ENCODE measurements at places on chromosomes 5 and 9. TPM values are rescaled to one million over a fixed set of nuclear protein-coding genes. Genes with fewer than 3 reads are reported as not detected.
A peak's percentile ranks its signal among the peaks of the same experiment; 100 is the strongest.

GRCh38 chr5:34488984-34489383 is 167.1 kb upstream of the RAI14 start:
- DNase-seq, result no peak
- H3K36me3 ChIP-seq, result no peaks in the 10 kb centered on the region
- no peak overlapping the region for H3K27ac ChIP-seq
- H3K4me3 ChIP-seq, result no peak overlapping the region

- peaks cover 8% of the 10 kb centered on the region for H3K27me3 ChIP-seq
- H3K4me3 ChIP-seq, result no peak overlapping the region
- peaks cover 31% of the 10 kb centered on the region for H3K4me1 ChIP-seq
These were observed 113.3 kb upstream of the LPCAT1 start for GRCh38 chr5:1636981-1637638.

DNA sequence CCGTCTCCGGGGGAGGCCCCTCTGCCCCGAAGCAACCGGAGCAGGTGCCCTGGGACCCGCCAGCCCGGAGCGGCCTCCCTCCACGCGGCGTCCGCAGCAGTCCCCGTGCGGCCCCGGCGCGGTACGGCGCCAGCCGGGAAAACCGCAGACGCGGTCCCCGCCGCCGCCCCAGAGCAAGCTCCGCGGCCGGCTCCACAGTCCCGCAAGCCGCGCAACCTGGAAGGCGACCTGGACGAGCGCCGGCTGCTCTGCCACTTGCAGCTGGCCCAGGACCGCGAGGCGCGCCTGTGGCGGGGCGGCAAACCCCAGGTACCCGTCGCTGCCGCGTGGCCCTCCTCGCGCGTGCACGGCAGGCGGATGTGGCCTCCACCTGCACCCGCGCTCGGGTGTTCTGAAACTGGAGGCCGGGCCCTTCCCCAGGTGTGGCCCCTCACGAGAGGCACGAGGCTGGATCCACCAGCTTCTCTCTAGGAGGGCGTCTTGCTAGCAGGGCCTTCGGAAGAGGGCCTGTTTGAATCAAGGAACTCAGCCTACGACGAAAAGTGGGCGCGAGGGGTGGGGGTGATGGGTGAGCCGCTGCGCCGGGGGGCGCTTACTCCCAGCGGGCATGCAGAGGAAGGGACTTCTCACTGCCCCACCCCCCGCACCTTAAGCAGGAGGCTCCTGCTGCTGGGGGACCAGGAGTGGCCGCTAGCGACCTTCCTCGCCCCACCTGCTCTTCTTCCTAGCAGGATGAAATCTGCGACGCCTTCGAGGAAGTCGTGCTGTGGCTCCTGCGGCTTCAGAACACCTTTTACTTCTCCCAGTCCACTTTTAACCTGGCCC is 602 bp downstream of the CCNI2 start:
- H3K4me3 ChIP-seq, result peak overlapping the region; percentile 67
- H3K36me3 ChIP-seq, result peaks cover 26% of the 10 kb centered on the region
- peaks cover 42% of the 10 kb centered on the region for H3K4me1 ChIP-seq
- H3K27me3 ChIP-seq, result peaks cover 13% of the 10 kb centered on the region
- DNase-seq, result peak; percentile 87
- H3K27ac ChIP-seq, result peak overlapping the region; percentile 80

Gene IFNB1
- total RNA-seq, result not detected

- peak within 1 kb of the TSS; percentile 45 for H3K27ac ChIP-seq
- H3K36me3 ChIP-seq, result peaks cover 4% of the 10 kb centered on the region
- no peak for DNase-seq
- H3K27me3 ChIP-seq, result peaks cover 2% of the 10 kb centered on the region
- peaks cover 16% of the 10 kb centered on the region for H3K4me1 ChIP-seq
- no peak within 1 kb of the TSS for H3K4me3 ChIP-seq
These were observed at the start of gene FAXDC2 for GRCh38 chr5:154850255-154851062. FAXDC2 (minus strand) TSS chr5:154850603; CDS start chr5:154838178, 12,425 bp downstream.

Gene CAAP1
- 23.1 TPM for total RNA-seq

- no peak overlapping the region for H3K4me3 ChIP-seq
- peaks cover 15% of the 10 kb centered on the region for H3K36me3 ChIP-seq
- DNase-seq, result no peak
- H3K27ac ChIP-seq, result no peak overlapping the region
- no peaks in the 10 kb centered on the region for H3K27me3 ChIP-seq
These were observed 10.8 kb downstream of the CETN3 start for GRCh38 chr5:90398726-90399125.

Gene PDE8B
- total RNA-seq, result 0.17 TPM
